Stimulated activated CD4-positive, alpha-beta T cell treated with anti-CD3 and anti-CD28 coated beads, Interleukin-4, amount 100 ng/mL, for 24 hours (primary cell): ENCODE measurements at places on chromosomes 2 and 18.

- DNase-seq, result no peak
These were observed 101.9 kb upstream of the ARHGAP28 start for GRCh38 chr18:6627645-6628044.

DNA sequence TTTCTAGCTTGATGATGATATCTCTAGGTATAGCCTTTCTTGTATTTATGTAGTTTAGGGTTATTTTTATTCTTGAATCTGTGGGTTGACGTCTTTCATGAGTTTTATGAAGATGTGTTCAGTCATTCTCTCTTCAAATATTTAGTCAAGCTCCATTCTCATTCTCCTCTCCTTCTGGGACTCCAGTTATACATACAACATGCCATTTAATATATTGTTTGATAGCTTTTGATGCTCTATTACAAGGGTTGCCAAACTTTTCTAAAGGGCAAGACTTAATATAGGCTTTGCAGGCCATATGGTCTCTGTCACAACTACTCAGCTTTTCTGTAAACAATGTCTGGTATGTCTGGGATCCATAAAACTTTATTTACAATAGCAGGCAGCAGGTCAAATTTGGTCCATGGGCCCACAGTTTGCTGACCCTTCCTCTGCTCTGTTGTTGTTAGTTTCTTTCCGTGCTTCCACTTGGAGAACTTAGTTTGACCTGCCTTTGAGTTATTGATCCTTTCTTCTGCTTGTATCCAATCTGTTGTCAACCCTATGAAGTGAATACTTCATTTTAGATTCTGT lies 40.6 kb upstream of the GPAT2 start:
- no peak for DNase-seq

DNA sequence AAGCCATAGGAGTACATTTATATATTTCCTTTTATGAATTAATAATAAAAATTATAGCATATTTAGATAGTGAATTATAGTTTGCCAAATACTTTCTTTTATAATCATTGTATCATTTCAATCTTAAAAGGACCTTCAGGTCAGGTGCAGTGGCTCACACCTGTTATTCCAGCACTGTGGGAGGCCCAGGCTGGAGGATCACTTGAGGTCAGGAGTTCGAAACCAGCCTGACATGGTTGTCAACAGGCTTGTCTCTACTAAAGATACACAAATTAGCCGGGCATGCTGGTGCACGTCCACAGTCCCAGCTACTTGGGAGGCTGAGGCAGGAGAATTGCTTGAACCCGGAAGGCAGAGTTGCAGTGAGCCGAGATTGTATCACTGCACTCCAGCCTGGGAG lies 19.7 kb downstream of the APOB start:
- DNase-seq, result no peak

DNA sequence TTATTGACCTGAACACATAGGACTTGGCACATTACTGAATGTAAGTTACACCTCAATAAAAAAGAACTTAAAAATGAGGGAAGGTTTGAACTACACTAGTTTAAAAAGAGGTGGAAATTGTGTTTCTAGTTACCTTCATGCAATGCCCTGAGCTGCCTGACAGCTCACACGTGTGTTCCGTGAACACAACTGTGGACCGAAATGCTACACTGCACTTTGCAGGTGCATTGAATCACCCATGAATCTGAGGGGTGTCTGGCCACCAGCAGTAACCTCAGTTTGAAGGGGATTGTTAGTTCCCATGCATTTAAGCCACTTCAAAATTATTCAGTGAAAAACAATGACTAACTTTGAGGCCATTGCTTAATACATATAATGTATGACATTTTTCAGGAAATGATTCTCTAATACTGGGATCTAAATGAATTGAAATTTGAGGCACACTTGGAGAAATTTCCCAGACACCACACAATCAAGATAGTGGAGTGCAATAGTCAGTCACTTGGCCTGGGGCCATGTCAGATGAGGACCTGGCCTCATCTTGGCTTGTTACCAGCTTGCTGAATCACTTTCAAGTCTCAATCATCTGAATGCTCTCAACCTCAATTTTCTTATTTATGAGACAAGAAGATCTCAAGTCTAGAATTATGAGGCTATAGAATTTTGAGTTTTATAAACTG lies 59.3 kb downstream of the MYL12B start:
- DNase-seq, result no peak
